Stimulated activated CD4-positive, alpha-beta T cell treated with anti-CD3 and anti-CD28 coated beads, Interleukin-1b, Interleukin-23, amount 100 ng/mL, for 1 hour (primary cell): ENCODE measurements at places on chromosomes 6 and 20.

DNA sequence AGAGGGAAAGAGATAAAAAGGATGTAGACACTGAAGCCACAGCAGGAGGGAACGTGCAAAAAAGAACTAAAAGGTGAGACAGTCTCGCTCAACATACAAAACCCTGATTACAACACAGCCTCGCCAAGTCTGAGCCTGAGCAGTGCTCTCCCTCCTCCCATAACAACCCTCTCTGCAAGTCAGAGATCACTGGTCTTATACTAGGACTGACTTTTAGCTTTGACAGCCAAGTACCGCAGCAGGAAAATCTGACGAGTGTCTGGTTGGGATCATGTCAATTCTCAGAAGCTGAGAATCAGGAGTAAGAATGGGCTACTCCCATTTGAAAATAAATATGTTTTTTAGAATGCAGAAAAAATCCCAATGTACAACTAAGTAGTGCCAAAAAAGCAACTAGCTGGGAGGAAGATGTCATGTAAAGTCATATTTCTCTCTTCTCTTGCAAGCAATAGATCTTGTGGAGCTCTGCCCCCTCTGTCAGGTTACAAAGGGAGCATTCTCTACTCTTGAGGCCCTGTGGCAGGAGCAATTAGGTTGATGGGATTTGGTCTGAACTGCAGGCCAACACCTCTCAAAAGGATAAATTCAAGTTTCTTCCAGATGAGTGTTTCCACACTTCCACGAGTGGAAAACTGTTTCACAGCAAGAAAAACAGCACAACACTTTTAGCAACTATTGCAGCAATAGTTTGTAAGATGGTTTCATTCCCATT, 118.9 kb upstream of the COL21A1 start:
- DNase-seq = no peak

GRCh38 chr6:22529866-22530265, 39.5 kb upstream of the HDGFL1 start:
- DNase-seq = no peak

DNA sequence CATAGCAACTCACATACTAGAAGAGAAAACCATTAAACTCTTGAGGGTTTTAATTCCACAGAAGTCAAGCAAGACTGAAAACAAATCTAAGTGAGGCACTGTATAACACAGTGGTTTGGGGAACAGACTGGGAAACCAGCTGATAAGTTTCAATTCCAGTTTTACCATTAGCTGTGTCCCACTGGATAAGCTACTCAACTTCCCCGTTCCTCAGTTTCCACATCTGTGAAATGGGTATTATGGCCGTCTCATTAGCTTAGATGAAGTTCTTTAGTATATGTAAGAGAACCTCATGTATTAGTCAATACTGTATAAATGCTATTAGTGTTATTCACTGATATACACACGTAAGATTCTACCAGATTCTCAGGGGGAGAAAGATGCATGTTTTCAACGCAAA, 89.0 kb downstream of the ZFP64 start:
- DNase-seq = no peak

- no peak for DNase-seq
These were observed 21.9 kb downstream of the BCAS1 start for GRCh38 chr20:54048481-54048880.

DNA sequence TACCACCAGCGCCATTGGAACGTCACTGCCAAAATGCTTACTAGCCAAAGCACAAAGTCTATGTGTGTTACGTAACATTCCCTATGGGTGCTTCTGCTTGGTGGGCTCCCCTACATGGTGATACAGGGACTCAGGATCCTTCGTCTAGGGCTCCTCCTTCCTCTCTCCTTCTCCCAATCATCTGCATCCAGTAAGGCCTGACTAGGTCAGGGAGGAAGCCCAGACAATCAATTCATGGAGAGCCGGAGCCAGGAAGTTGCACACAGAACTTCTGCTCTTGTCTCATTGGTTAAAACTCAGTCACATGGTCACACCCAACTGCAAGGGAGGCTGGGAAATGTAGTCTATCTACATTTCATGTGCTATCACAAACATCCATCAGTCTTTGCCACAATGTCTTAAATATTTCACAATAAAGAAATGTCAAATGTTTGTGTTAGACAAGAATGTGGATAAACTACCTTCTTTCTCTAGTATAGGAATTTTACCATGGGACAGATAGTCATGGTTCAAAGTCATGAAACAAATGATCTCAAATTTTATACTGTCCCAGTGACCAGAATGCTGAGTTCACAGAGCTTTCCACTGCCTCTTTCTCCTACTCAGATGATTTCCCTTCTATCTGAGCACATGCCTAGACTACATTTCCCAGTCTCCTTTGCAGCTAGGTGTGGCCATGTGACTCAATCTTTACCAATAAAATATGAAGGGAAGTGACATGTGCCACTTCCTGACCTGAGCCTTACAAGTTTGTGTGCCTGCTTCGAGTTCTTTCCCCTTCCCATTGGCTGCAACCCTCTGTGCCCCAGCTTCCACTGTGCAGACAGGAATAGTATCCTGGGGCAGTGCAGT, 9.3 kb upstream of the KCNK15 start:
- DNase-seq = no peak
